ENCODE measurements at places on chromosomes 12 and 14.

- DNase-seq: no peak
Observed at GRCh38 chr12:114209861-114210260, 196.1 kb downstream of the TBX5 start.

- DNase-seq: no peak
Observed at GRCh38 chr12:71804505-71804904, 35.1 kb upstream of the TBC1D15 start.

DNA sequence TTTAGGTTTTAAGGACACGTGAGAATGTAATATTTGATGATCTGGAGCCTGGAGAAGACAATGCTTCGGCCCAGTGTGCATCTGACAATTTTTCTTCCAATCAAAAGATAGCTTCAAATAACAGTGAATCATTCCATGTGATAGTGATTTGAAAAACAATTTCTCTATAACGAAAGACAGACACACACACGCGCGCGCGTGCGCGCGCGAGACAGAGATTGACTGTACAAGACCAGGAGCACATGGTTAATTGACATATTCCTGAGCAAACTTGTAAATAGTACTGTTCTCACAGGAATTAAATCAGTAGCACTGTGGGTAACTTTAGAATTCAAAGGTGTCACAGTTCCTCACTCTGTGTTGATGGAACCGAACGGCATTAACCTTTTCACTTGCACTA, 287.5 kb upstream of the LMO3 start:
- no peak for DNase-seq

DNA sequence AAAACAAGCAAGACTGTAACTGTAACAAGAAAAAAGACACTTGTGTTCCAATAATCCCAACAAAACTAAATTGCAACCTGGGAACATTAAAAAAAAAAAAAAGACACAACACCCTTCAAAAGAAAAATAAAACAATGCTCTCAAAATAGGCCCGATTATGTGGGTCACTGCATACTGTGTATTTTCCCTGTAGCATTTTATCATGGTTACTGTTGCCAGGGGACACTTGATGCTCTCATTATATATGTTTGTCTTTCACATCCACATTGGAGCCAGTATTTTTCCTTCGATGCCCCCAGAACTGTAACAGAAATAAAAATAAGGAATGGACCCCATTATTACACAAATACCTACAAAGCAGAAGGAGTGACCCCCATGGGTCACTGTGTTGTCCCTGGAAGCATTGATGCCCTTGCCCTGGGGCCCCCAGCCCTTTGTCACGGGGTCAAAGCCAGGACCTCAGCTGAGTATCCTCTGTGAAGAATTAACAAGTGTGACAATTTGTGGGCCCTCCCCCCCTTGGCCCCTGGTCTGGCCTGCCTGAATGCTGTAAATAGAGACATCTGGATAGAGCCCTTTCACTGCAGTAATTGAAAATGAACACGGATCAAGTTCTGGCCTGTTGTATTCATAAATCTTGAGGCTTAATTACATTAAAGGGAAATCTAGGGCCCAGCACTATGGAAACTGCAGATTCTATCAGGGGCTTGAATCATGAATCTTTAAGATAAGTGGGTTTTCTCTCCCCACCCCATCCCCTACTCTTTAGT, 72.8 kb downstream of the C12orf42 start:
- DNase-seq: no peak

GRCh38 chr12:5003025-5003666, 40.5 kb upstream of the KCNA5 start:
- peak; percentile 72 for DNase-seq

GRCh38 chr12:102950107-102950949, 7.1 kb upstream of the ASCL1 start:
- DNase-seq: no peak

DNA sequence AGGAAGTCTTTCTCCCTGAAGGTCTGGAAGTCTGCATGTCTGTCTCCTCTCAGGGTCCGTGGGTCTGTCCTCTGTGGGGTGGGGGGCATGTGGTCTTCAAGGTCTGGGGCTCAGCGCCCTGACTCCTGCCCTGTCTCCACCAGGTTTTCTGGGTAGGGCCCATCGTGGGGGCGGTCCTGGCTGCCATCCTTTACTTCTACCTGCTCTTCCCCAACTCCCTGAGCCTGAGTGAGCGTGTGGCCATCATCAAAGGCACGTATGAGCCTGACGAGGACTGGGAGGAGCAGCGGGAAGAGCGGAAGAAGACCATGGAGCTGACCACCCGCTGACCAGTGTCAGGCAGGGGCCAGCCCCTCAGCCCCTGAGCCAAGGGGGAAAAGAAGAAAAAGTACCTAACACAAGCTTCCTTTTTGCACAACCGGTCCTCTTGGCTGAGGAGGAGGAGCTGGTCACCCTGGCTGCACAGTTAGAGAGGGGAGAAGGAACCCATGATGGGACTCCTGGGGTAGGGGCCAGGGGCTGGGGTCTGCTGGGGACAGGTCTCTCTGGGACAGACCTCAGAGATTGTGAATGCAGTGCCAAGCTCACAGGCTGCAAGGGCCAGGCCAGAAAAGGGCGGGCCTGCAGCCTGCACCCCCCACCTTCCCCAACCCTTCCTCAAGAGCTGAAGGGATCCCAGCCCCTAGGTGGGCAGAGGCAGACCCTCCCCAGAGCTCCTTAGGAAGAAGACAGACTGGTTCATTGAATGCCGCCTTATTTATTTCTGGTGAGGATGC, 3.4 kb downstream of the AQP5 start:
- DNase-seq: no peak

- DNase-seq: no peak
Observed at GRCh38 chr12:51450806-51451205, 26.2 kb downstream of the SLC4A8 start.

DNA sequence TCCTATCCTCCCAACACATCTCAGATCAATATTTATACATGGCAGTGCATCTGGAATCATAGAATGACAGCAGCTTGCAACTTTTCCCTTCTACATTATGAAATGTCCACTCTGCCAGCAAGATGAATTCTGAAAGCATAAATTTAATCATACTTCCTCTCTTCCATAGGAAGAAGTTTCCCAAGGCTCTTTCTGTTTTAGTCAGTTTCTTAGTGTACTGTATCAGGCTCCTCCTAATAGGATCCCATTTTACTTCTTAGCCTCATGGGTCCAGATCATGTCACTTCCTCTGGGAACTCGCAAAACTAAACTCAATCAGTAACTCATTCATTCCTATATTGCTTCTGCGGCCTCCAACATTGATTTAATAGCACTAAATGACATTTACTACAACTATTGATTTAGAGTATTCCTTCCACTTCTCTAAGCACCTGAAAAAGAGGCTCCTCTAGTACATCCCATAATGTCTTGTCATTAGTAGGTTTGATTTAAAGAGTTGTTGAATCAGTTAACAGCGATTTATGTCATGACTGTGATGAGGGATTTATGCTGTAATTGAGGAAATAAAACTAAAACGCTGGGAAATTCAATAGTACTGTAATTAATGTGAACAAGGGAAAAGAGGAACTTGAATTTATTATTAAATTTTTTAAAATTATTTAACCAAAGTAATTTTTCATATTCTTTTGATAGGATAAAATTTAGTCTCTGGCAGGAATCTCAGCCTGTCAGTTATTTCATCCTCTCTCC, 4.0 kb downstream of the CLEC1A start:
- DNase-seq: no peak

DNA sequence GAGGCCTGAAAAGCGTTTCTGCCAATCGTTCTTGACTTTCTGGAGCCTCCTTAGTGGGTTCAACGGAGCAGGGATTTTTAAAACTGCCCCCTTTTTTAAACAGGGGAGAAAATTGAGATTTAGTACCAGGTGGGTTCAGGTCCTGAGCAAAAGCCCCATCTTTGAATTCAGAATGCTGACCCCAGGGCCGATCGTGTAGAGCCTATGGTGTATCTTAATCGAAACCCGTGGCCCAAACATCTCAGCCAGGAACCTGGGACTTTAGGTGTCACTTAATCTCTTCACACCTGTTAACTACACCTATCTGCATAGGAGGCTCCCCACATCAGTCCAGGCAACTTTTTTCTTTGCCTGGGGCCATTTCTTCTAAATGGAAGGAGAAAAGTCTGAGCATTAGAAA, 6.4 kb upstream of the TBX5 start:
- DNase-seq: no peak

DNA sequence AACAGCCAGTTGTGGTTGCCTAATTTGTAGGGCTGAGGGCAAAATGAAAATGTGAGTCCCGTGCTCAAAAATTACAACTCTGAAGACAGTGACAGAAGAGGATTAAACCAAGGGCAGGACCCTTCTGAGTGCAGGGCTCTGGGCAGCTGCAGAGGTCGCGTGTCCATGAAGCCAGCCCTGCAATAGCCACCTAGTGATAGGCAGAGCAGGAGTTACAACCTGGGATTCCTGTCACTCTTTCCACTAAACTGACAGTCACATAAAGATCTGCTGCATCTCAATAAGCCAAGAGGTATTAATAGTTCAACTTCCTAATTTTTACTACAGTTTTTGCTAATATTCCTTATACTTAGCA, 94.1 kb downstream of the SLC2A13 start:
- no peak for DNase-seq

DNA sequence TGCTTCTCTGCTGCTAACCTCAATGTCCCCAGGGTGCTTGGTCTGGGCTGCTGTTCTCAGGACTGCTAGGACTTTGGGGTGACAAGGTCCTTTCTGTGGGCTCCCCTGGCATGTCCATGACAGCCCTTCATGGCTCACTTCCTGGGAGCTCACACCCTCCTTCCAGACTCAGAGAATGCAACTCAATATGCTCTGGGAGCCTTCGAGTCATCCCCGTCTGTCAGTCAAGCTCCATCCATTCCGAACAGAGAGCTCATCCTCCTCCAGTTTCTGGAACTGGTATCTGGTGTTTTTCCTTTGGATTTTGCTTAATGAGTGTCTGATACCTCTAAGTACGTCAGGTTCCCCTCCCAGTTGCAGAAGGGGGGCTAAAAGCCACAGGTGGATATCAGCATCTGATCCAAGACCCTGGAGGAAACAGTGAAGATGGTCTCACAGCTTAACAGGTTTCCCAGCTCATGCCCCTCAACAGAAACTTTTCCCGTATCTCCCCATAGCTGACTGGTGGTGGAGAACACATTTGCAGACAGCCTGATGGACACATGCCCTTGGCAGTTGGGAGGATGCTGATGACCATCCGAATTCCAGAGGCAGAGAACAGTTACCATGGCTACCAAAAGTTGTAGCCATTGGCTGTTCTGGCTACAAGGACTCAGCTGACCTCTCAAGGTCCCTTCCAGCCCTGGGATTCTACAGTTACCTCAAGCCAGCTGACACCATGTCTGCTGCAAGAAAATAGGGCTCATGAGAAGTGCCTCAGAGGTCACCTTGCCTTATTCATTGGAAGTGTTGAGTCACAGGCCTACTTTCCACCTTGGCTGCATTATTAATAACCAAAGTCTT, 9.5 kb upstream of the RAB35 start:
- DNase-seq: peak; percentile 44

DNA sequence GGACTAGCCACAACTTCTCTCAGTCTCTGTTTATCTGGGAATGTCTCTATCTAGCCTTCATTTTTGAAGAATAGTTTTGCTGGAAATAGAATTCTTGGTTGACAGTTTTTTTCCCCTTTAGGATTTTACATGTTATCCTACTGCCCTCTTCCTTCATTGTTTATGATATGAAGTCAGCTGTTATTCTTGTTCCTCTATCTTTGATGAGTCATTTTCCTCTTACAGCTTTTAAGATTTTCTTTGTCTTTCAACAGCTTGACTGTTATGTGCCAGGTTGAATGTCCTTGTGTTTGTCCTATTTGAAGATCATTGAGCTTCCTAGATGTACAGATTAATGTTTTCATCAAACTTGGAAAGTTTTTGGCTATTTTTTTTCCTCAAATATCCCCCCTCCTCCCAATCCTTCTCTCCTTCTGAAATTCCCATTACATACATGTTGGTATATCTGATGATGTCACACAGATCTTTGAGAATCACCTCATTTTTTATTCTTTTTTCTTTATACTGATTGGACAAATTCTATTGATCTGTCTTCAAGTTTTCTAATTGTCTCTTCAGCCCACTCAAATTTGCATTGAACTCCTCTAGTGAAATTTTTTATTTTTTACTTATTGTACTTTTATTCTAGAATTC, 4.5 kb upstream of the GOLGA5 start:
- DNase-seq: no peak

- no peak for DNase-seq
Observed at GRCh38 chr14:40847480-40847879, 759.2 kb upstream of the LRFN5 start.

GRCh38 chr12:24212496-24212895, 263.0 kb upstream of the SOX5 start:
- no peak for DNase-seq

DNA sequence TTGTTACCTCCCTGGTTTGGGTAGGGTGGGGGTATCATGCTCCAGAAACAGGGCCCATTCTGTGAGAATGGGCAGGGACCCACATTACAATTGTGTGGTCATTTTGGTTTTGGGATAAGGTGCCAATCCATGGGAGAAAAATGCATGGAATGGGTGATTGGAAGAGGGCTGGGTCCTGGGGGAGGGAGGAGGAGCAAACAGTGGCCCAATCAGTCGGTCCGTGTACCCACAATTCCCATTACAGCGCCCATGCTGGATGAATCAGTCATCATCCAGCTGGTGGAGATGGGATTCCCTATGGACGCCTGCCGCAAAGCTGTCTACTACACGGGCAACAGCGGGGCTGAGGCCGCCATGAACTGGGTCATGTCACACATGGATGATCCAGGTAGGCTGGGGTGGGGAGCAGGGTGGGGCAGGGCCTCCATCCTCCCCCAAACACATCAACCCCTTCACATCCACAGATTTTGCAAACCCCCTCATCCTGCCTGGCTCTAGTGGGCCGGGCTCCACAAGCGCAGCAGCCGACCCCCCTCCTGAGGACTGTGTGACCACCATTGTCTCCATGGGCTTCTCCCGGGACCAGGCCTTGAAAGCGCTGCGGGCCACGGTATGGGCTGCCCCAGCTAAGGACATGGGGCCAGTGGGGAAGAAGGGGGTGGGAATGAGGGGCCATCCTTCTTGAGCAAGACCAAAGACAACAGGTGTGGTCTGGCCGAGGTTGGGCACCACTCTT, 3.6 kb upstream of the TPI1 start:
- DNase-seq: peak; percentile 28

DNA sequence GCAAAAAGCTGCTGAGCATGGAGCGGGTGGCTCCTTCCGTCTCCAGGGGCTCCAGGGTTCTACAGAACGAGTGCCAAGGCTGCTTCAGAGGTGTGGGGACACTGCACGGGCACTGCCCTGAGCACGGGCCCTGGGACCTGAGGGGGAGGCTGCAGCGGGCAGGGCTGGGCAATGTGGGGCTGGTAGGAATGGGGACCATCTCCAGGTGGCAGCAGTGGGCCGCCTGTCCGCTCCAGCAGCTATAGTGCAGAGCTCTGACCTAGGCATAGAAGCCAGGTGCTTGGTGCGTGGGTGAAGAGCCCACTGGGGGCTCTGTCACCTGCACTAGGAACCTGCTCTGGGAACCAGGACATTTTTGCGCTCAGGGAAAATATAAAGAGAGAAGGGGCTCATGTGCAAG, 22.3 kb downstream of the HDAC7 start:
- DNase-seq: no peak
